ENCODE measurements at places on chromosomes 5 and 9. TPM values are rescaled to one million over a fixed set of nuclear protein-coding genes. Genes with fewer than 3 reads are reported as not detected.

The RNF14 gene
- polyA plus RNA-seq: 52.0 TPM

The SPINK13 gene
- polyA plus RNA-seq: not detected

The PKD2L2 gene
- 0.22 TPM for polyA plus RNA-seq

The SPATA31A3 gene
- not detected for polyA plus RNA-seq

The KCNIP1 gene
- polyA plus RNA-seq: not detected

GRCh38 chr5:68519143-68519542, 303.6 kb downstream of the PIK3R1 start:
- no peak for DNase-seq

GRCh38 chr5:126544087-126544740, 50.8 kb downstream of the ALDH7A1 start:
- DNase-seq: peak; percentile 22

- no peak for DNase-seq
Measured at GRCh38 chr5:73265641-73266040, 92.6 kb downstream of the TMEM174 start.

GRCh38 chr5:140569197-140569596, 4.6 kb downstream of the SLC35A4 start:
- no peak for DNase-seq

DNA sequence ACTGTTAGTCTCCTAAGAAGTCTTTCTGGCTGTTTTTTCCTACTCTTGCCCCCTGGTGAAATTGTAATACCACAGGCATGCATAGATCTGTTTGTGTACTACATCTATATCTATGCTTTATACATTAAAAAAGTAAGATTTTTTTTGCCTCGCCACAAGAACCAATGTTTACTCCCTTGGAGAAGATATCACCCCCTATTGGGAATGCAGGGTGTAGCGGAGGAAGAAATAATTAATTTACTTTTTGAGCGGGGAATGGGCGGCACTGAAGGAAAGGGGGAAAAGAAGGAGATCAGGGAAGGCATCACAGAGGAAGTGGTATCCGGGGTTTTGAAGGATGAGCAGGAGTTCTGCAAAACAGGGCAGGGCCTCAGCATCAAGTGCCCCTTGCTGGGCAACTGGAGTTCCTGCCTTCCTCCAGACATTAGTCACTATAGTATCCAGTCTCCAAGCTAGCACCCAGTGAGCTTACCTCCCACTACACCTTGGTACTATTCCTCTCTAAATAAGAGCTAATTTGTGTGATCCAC, 134.9 kb downstream of the GABBR2 start:
- DNase-seq: no peak

Measured in CD4-positive, alpha-beta memory T cell (primary cell).